ENCODE measurements at places on chromosomes 13 and 19.
A peak's percentile ranks its signal among the peaks of the same experiment; 100 is the strongest.

DNA sequence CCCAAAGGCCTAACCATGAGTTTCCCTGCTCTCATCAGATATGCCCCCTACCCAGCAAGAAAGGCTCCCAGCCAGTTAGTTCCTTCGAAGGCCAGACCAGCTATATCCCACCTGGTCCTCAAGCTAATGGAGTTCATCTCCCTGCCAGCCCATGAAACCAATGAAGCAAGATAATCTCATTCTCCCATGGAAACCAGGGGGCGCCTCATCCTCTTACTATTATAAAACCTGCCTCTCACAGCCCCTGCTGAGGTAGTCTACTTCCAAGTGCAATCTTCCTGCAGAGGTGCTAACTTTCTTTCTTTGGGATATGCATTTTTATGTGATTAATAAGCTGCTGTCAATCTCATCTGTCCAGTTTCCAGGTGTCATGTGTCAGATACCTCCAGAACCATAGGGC is 34.0 kb upstream of the ZNF573 start:
- DNase-seq: no peak

- no peak for DNase-seq
Measured at GRCh38 chr19:43224855-43225253, 19.4 kb upstream of the PSG4 start.

DNA sequence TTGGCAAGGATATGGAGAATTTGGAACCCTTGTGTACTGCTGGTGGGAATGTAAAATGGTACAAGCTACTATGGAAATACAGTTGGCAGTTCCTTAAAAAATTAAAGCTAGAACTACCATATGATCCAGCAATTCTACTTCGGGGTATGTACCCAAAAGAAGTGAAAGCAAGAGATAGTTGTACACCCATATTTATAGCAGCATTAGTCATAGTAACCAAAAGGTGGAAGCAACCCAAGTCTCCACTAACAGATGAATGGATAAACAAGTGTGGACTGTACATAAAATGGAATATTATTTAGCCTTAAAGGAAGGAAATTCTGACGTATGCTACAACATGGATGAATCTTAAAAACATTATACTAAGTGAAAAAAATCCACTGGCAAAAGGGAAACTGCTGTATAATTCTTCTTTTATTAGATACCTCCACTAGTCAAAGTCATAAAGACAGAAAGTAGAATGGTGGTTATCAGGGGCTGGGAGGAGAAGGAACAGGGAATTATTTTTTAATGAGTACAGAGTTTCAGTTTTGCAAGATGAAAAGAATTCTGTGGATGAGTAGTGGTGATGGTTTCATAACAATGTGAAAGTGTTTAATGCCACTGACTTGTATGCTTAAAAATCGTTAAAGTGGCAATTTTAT is 141.6 kb downstream of the RXFP2 start:
- no peak for DNase-seq

DNA sequence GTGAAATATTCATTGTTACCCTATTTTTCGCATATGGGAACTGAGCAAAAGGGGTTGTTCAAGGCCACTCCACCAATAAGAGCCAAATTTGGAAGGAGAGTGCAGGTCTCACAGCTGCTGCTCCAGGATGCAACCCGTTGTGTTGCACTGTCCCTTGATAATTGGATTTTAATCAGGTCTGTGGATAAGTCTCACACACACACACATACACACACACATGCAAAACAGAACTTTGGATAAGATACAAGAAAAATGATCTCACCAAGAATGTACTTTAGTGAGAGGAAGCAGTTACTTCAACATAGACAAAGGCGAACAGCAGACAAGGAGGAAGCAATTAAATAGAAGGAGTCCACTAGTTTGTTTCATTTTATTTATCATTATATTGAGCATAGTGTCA is 127.3 kb upstream of the EDNRB start:
- DNase-seq: no peak

GRCh38 chr19:40588110-40588854 is 11.6 kb downstream of the SHKBP1 start:
- DNase-seq: no peak

DNA sequence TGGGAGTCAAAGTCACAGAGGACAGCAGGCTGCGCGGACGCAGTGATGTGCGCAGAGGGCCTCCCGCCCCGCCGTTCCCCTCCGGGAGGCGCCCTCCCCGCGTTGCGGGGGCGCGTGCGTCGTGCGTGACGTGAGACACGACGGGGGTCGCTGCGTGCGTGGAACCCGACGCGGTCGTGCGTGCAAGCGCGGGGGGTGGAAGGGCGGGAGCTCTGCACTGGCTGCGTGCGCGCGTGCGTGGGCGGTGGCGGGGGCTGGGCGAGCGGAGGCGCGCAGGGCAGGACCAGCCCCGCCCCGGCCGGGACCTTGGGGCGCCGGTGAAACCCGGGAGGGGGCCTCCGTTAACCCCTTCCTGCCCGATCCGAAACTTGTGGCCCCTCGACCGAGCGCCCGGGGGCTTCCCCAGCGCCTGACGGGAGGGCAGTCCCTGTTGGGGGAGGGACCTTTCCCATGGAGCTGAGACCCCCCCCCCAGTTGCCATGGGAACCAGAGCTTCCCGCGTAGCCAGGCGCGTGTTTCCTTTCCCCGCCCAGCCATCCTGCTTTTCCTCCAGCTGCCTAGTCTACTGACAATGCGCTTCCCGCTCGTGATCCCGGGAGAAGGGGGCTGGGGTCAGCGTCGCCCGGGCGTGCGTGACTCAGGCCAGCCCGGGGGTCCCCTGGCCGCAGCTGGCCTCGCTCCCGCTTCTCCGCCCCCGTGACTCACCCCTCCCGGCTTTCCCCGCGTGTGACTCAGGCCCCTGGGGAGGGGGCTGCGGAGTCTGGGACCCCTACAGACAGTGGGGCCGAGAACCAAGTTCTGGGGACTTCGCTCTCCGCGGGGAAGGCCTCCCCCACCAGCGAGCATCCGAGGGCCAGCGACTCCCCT is 7.3 kb upstream of the HOOK2 start:
- DNase-seq: peak; percentile 54

GRCh38 chr13:59332966-59333365 is 830.8 kb downstream of the DIAPH3 start:
- no peak for DNase-seq

GRCh38 chr13:48858122-48858902 is 117.4 kb upstream of the FNDC3A start:
- DNase-seq: no peak

DNA sequence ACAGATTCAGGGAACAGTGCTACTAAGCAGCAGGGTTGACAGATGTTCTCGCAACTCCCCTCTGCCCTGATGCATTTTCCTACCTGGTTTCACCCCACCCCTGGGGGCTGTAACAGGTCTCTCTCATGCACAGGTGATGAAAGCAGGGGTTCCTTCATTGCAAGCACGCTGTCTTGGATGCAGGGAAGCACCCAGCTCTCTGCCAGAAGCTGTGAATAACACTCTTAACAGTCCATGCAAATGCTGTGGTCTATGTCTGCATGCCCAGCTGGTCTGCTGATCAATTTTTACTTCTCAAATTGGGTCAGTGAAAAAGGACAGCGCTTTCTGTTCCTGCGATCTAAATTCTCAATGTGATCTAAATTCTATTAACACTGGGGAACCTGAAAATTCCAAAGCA is 246.3 kb upstream of the TSHZ3 start:
- DNase-seq: no peak

GRCh38 chr13:53206455-53206854 is 177.8 kb downstream of the OLFM4 start:
- no peak for DNase-seq

GRCh38 chr19:1856698-1857603 is 6.4 kb downstream of the KLF16 start:
- DNase-seq: no peak

- DNase-seq: no peak
Measured at GRCh38 chr13:113612607-113613006, 28.1 kb downstream of the TFDP1 start.

GRCh38 chr13:21427741-21428140 is 31.4 kb downstream of the ZDHHC20 start:
- DNase-seq: no peak

- DNase-seq: no peak
Measured at GRCh38 chr13:38166116-38166515, 183.5 kb upstream of the UFM1 start.

- DNase-seq: no peak
Measured at GRCh38 chr13:40204246-40204645, 462.2 kb downstream of the FOXO1 start.

DNA sequence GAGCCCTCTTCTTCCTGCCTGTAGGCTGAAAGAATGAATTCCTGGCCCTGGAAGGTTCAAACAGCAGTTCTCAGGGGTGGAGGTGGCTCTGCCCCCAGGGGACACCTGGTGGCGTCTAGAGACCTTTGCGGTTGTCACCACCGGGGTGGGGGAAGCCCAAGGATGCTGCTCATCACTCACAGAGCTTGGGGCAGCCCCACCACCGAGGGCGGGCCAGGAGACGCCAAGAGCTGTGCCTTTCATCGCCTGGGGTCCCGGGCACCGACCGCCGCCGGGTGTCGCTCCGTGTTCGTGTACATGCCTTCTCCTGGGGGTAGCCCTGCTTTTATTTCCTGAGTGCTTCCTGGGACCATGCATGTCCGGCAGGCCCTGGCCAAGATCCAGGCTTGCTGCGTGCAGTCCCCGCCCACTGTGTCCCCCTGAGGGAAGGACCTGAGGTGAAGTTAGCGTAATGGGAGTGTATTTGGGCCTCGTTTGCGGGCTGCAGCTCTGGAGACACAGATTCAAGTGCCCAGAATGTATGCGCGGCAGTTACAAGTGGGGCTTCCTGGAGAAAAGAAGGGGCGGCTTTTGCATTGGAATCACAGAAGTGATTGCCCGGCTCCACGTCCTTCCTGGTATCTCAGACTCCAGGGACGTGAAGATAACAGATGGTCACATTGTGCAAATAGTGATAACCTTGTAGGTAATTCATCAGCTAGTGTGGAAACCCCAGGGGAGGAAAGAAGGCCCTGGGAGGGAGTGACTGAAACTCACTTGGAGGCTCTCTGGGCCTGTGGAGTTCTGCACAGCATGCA is 7.8 kb downstream of the DOT1L start:
- no peak for DNase-seq

DNA sequence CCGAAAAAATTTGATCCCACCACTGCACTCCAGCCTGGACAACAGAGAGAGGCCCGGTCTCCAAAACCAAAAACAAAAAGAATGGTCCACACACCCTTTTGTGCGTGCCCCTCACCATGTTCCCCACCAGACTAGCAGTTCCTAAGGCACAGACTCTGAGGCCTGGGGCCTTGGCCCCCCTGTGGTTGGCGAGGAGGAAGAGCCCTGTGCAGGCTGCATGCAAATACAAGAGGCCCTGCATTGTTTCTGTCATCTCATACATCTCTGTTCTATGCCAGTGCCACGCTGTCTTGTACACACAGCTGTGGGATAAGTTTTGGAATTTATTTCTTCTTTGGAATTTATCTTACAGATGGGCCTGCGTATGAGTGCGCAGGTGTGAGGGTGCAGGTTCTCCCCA is 4.7 kb upstream of the YJEFN3 start:
- DNase-seq: no peak

GRCh38 chr13:44651209-44651608 is 75.1 kb upstream of the TSC22D1 start:
- DNase-seq: no peak

GRCh38 chr13:30759748-30760147 is 24.4 kb downstream of the ALOX5AP start:
- DNase-seq: no peak

Measured in NCI-H1417 treated with DMSO at 0.1 percent for 48 hours (cell line).